ENCODE measurements at places on chromosomes 1 and 21.

- DNase-seq, result no peak
These were observed 6.1 kb downstream of the STX12 start for GRCh38 chr1:27779122-27779521.

GRCh38 chr1:167465743-167466142 lies 52.6 kb downstream of the CD247 start:
- DNase-seq, result no peak

DNA sequence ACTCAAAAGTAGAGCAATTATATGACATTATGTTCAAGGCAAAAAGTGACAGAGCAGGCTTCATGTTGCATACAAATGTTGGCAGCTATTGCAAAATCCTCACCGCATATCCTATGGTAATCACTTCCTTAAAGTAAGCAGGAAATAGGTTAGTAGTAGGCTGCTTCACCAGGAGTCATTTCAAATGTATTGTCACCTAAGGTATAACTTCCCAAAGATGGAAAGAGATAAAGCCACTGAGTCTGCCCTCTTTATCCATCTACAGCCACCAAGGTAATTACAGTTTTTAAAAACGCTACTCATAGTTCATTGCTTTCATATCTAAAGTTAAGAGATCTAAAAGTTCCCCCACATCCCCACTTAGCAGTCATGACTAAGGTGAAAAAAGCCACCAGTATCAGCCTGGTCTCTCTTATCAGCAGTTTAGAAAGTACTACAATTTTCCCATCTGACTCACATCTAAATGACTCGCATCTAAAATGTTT lies 31.6 kb upstream of the UBE2U start:
- no peak for DNase-seq

GRCh38 chr1:210648588-210649269 lies 320.0 kb downstream of the HHAT start:
- no peak for DNase-seq

- peak; percentile 85 for DNase-seq
These were observed 21.7 kb downstream of the TMEM53 start for GRCh38 chr1:44652445-44653106.

DNA sequence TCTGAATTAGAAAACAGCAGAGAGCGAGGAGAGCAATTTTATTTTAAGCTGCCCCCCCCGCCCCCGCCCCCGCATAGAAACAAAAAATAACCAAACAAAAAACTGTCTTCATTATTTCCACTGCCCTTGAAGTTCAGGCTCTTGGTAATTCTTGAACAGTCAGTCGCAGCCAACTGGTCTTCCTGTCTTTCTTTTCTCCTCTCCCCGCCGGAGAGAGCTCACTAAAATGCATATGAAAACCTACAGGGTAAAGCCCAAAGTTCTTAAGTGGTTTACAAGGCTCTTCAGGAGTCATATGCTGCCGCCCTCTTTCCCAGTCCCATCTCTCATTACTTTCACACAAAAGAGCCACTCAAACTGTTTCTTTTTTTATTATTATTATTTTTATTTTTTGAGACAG lies 1.1 kb upstream of the ANKRD35 start:
- DNase-seq, result no peak

- no peak for DNase-seq
These were observed 35.5 kb upstream of the ZC3H12A start for GRCh38 chr1:37438869-37439343.

GRCh38 chr1:189939967-189940366 lies 537.7 kb downstream of the BRINP3 start:
- DNase-seq, result no peak

DNA sequence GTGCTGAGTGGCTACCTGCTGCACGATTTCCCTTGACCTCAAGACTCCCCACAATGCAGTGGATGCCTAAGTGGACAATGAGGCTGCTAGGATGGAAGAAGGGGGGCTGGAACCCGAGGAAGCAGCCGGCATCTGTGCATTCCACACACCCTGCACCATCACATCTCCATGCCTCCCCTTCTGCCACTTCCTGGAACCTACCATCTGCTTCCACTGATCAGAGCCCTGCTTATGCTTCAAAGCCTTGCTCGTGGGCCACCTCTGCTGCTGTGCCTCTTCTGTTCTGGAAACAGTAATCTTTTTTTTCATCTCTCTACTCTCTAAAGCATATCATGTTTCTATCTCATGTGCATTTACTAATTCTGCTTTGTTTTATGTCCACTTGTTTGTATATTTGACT lies 66.2 kb upstream of the WDR26 start:
- DNase-seq, result no peak

GRCh38 chr21:29166853-29167252 lies 36.4 kb downstream of the MAP3K7CL start:
- no peak for DNase-seq

DNA sequence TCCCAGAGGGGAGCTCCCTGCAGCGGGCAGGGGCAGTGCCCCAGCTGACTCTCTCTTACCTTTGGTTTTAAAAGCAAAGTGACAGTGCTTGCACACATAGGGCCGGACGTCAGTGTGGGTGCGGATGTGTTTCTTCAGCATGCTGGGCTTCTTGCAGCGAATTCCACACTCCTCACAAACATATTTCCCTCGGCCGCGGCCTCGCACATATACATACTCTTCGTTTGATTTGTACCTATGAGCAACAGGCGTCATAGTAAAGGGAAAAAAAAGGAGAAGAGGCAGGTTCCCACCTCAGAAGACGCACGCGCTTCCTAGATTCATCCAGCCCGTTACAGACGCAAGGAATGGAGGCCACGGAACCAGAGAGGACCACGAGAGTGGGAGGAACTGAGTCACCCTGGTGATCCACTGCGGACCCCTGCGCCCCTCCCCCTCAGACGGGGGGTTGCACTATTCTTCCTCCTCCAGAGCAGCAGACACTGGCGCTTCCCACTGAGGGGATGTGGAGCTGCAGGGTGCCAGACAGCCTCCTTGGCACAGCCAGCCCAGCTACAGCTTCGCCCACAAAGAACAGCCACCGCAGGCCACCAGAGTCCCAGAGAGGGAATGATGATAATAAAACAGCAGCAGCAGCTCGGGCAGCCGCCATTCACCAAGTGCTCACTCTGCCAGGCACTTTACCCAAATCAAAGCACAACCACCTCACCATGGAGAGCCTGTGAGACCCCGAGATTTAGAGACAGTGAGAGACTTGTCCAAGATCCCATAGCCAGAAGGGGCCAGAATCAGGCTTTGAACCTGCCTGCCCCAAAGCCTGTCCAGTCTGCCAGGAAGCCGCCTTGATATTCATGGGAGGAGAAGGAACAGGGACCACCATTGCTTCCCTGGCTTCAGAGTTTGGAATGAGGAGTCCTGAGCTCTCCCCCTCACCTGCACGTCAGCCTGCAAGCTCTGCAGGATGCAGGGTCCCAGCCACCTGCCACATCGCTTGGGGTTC lies 40.5 kb upstream of the EDN2 start:
- no peak for DNase-seq

All from hypothalamus (tissue), 51 donors.